ENCODE measurements at places on chromosomes 6 and 20.

DNA sequence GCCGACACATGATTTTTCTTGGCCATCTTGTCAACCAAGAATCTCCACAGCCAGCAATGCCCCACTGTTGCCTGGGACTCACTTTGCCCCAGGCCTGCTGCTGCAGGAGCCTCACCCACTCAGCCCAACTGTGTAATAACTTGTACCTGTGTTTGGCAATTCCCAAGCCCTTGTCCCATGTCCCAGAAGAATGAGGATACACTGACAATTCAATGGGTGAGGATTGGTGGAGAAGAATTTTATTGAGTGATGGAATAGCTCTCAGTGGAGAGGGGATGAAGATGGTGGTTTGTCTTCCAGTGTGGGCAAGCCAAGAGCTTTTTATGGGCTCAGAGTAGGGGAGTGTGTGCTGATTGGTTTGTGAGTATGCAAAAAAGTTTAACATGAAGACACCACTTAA is 861.9 kb downstream of the TFAP2A start:
- no peak for DNase-seq

DNA sequence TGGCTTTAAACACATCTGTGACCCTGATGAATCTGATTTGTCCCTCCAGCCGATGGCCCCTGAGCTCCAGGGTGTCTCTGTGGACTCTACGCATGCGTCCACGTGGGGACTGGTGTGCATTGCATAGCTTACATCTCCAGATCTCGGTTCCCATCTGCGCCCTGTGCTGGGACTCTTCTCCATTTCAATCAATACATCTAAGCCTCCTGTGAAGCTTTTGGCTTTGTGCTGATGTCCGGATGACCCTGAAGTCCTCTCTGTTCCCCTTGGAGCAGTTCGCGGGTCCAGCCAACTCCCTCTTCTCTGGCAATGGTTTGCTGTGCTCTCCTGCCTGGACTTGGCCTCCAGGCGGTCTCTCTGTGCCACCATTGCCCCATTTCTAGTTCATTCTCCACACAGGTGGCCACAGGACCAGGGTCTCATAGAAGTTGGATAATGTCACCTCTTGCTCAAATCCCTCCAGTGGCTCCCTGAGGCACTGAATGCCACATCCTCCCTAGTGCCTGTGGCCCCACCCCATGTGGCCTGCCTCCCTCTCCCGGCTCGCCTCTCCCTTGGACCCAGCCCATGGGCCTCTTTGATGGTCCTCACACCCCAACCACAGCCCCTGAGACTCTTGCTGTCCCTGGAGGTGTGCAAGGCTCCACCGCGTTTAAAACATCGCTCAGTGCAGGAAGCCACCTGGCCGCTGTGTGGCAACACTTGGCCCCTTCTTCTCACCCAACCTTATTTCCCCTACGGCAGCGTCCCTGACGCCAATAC is 155.4 kb downstream of the SYCP2 start:
- no peak for DNase-seq

GRCh38 chr20:49542514-49542991 is 25.4 kb downstream of the PTGIS start:
- no peak for DNase-seq

DNA sequence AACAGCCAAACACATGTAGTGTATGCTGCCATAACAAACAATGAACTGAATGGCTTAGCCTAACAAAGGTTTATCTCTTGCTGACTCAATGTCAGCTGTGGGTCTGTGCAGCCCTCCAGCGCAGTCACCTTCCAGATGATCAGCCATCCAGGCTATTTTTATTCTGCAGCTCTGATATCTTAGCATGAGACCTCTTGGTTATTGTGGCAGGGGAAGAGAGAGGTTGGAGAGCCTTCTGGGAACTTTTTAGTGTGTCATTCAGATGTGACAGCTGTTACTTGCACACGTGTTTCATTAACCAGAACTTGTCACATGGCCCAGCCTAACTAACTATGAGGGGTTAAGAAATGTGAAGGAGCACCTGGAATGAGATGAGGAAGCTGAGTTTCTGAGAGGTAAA is 202.5 kb downstream of the DHX35 start:
- no peak for DNase-seq
